LNCaP clone FGC (cell line): ENCODE measurements at places on chromosomes 6 and 20.

DNA sequence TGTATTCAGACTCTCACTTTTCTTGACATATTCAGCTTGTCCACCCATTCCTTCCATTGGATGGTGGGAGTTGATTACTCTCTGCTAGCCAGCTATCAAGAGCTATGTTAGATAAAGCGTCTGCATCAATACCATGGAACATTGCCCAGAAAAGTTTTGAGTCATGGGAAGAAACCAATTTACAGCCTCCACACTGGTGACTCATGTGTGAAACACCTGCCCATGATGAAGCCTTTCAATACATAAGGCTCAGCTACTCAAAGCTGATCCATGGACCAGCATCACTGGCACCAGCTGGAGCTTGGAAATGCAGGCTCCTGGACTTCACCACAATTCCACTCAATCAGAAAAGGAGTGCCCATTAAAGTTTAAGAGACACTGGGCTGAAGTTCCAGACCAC is 16.1 kb downstream of the PLA2G7 start:
- DNase-seq: no peak

GRCh38 chr20:2694519-2694918 is 1.9 kb downstream of the EBF4 start:
- DNase-seq: no peak

- DNase-seq: no peak
These were observed 31.8 kb downstream of the CPXM1 start for GRCh38 chr20:2768632-2769015.

DNA sequence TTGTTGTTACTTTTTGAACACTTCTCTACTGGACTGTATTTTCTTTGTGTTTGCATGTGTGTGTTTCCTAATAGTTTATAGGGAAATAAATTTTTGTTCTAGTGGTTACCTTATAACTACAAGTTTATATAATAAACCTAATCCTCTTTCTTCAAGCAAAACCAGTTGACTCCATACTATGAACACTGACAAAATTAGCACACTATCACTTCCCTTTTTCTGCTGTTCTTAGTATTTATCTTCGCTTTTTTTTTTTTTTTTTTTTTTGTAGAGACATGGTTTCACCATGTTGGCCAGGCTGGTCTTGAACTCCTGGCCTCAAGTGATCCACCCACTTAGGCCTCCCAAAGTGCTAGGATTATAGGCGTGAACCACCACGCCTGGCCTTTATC is 25.0 kb upstream of the C6orf62 start:
- DNase-seq: no peak

DNA sequence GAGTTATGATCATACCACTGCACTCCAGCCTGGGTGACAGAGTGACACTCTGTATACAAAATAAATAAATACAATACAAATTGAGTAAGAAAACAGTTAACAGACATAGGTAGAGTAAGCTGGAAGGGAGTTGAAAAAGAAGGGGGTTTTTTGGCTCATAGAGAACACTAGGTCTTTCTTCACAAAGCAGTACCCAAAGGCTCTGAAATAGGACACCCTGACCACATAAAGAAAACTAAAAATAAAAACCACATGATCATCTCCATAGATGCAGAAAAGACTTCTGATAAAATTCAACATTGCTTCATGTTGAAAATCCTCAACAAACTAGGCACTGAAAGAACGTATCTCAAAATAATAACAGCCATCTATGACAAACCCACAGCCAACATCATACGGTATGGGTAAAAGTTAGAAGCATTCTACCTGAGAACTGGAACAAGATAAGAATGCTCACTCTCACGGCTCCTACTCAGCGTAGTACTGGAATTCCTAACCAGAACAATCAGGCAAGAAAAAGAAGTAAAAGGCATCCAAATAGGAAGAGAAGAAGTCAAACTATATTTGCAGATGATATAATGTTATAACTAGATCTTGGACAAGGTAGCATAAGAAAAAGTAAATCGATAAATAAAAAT is 48.6 kb downstream of the TOMM6 start:
- DNase-seq: no peak

DNA sequence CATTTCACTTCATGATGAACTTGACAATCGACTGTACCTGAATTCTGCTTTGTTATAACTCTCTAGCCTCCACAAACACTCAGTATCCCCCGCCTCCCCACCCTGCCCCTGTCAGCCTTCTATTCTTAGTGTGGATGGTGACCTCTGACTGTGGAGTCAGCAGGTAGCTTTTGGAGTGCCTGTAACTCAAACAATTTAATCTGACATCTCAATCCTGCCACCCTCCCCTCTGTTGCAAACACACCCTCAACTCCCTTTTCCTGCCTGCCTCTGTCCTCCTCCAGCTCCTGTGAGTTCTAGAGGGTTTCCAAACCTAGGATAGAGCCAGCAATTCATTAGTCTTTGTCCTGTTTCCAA is 20.3 kb downstream of the DAAM2 start:
- no peak for DNase-seq

DNA sequence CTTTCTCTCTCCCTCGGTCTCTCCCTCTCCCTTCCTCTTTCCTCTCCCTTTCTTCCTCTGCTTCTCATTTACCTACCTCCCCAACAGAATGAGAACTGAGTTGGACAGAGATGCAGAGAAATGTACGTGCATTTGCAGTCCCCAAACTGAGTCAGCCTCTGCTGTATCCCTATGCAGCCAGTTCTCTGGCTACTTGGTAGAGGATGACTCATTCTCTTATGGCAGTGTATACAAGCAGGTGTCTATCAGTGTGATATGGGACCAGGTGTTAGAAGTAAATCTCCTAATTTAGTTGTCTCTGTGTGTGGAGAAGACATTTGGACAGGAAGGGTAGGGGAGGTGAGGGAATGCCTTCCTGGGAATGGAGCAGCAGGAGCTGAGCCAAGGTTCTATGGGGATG is 470.8 kb downstream of the CD109 start:
- no peak for DNase-seq

DNA sequence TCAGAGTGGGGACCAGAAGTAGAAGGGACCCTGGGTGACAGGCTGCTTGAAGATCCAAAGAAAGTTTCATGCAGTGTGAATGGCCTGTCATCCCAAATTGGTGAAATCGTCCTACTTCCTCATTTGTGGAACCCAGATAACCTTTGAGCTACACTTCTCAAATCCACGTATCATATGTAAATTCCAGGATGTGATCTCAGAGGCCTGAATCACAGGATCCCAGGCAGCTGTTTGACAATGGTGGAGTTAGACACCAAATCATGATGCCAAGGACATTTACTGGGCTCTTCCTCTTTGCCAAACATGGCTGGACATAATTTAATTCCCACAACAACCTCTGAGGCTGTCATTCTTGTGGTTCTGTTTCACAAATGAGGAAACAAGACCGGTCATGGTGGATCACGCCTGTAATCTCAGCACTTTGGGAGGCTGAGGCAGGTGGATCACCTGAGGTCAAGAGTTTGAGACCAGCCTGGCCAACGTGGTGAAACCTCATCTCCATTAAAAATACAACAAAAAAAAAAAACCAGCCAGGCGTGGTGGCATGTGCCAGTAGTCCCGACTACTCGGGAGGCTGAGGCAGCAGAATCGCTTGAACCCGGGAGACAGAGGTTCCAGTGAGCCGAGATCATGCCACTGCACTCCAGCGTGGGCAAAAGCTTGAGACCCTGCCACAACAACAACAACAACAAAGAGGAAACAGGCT is 39.9 kb upstream of the TTPAL start:
- no peak for DNase-seq

GRCh38 chr6:111837641-111838500 is 35.4 kb downstream of the FYN start:
- no peak for DNase-seq

DNA sequence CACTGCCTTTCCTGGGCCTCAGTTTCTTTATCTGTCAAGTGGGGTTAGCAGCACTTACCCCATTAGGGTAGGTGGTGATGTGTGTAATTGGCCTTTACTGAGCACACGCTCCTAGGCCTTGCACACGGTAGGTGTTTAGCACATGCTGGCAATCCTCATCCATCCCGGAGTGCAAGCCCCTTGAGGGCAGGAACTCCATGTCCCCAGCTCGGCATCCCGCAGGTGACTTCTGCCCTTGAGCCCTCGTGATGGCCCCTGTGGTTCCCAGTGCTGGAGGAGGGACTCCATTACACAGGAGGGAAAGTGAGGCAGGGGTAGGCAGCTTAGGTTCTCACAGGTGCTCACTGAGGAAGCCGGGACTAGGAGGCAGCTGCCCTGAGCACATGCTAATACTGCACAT is 40.0 kb downstream of the MYH7B start:
- DNase-seq: no peak

- DNase-seq: no peak
These were observed 222.8 kb upstream of the RREB1 start for GRCh38 chr6:6884916-6885315.

DNA sequence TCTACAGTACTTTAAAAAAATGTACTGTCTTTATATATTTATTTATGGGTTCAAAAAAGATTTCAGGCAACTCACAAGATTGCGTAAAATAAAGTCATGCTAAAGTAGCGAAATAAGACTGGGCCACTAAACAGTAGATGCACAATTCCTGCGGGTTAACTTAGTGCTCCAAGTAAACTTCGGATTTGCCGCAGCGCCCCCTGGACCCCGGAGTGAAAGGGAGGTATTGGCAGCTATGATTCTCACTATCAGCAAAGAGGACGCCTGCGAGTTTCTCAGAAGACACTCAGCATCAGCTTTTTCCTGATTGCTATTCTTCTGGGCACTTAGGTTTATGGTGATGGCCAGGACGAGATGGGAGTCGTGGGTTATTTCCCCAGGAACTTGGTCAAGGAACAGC is 1.4 kb downstream of the OTOR start:
- DNase-seq: no peak

- no peak for DNase-seq
These were observed 69.6 kb upstream of the HDGFL1 start for GRCh38 chr6:22499815-22500214.

- no peak for DNase-seq
These were observed 14.1 kb upstream of the FRMD1 start for GRCh38 chr6:168093071-168093505.

DNA sequence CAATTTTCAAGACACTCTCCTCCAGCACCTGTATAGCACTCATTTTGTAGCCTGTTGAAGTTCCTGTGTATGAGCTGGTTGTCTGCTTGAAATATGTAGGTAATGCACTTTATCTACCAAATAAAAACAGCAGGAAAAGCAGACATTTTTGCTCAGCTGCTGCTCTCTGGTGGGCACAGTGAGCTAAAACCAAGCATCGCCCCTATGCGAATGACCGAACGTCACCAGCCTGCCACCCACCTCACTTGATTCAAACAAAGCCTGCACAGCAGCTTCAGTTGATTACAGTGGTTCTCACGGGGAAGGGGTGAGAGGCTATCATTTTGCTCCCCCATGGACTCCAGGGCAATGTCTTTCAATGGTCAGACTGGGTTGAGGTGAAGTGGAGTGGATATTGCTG is 185.7 kb downstream of the SASH1 start:
- DNase-seq: no peak

- no peak for DNase-seq
These were observed 54.8 kb downstream of the NFATC2 start for GRCh38 chr20:51487565-51488268.
